ENCODE measurements at places on chromosomes 11 and 22.

DNA sequence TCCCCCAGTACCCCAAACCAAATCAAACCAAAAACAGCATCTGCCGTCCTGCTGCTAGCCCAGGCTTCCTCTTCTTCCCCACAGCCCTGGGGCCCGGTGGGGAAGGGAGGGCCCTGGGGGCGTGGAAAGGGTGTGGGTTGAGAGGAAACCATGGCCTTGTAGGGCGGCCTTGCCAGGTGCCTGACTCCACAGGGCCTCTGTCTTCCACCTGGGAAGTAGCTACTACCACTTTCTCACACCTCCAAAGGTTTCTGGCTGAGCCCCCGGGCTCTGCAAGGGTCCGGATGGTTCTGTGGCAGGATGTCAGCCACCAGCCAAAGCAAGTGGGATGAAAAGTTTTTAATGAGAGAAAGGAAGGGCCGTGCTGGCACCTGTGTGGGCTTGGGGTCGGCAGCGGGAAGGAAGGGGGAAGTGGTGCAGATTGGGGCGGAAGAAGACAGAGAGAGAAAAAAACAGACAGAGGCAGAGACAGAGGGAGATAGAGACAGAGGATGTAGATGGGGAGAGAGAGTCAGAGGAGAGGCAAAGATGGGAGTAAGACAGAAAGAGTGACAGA lies 10.5 kb downstream of the TPST2 start:
- H3K27ac ChIP-seq = peak overlapping the region; percentile 88
- H3K4me3 ChIP-seq = peak overlapping the region; percentile 79
- peak; percentile 62 for DNase-seq
- peaks cover 6% of the 10 kb centered on the region for H3K36me3 ChIP-seq
- H3K27me3 ChIP-seq = no peaks in the 10 kb centered on the region

DNA sequence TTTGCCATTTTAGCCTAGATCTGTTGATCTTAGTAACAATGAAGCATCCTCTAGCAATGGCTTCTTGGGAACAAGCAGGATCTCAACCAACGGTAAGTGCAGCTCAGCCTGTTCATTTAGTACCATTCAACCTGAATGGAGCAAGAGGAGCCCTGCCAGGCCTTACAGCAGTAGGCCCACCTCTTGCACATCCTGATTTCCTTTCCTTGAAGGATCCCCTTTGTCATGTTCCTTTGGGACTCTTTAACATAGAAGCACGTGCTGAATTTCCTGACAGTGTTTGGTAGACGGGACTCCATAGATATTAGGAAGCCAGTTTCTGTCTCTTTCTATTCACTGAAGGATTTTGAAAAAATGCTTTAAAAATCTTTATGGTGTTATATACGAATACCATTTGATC lies 1.5 kb downstream of the PIWIL4 start:
- H3K27ac ChIP-seq = no peak overlapping the region
- DNase-seq = no peak
- no peaks in the 10 kb centered on the region for H3K27me3 ChIP-seq
- H3K4me1 ChIP-seq = no peaks in the 10 kb centered on the region
- no peaks in the 10 kb centered on the region for H3K36me3 ChIP-seq

DNA sequence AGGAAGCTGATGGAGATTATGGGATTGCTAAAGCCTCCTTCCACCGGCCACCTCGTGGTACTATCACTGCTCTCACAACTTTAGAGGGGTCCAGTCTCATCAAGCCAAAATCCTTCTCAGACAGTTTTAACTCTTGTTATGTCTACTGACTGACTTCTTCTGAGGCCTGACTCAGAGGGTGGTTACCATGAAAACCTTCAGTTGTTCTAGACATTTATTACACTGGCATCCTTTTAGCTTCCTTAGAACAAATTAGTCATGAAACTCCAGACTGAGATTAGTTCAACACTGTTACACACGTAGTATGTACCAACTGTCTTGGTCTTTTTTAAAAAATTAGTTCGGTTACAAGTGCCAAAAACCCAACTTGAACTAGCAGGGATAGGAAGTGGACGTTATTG lies 7.5 kb downstream of the DIXDC1 start:
- peak overlapping the region; percentile 19 for H3K27ac ChIP-seq
- H3K4me3 ChIP-seq = no peak overlapping the region
- DNase-seq = no peak
- H3K4me1 ChIP-seq = peaks cover 13% of the 10 kb centered on the region

DNA sequence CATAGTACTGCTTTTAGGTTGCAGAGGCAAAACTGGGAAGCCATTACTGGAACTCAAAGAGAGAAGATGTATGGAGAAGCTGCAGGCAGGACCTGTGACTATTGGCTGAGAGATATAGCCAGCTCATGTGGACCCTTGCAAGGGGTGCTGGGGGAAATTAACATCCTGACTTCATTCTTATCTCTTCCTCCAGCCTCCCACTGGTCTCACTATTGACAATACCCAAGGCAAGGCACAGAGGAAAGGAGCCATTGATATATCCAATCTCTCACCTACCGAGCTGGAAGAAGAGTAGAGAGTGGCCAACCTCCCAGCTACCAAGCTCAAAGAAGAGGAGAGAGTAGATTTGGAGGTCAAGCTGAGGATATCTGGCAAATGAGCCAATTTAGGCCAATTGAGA lies 36.8 kb upstream of the ZBED5 start:
- peaks cover 4% of the 10 kb centered on the region for H3K36me3 ChIP-seq
- H3K4me3 ChIP-seq = no peak overlapping the region
- no peak for DNase-seq
- H3K27ac ChIP-seq = no peak overlapping the region
- peaks cover 11% of the 10 kb centered on the region for H3K27me3 ChIP-seq
- H3K4me1 ChIP-seq = no peaks in the 10 kb centered on the region

All from natural killer cell treated with Interleukin-12 subunit alpha and Interleukin-12 subunit beta and Interleukin-15 and Interleukin-18, amount 100 ng/mL, for 72 hours (primary cell).